ENCODE measurements at places on chromosomes 7 and 10.
A peak's percentile ranks its signal among the peaks of the same experiment; 100 is the strongest.

DNA sequence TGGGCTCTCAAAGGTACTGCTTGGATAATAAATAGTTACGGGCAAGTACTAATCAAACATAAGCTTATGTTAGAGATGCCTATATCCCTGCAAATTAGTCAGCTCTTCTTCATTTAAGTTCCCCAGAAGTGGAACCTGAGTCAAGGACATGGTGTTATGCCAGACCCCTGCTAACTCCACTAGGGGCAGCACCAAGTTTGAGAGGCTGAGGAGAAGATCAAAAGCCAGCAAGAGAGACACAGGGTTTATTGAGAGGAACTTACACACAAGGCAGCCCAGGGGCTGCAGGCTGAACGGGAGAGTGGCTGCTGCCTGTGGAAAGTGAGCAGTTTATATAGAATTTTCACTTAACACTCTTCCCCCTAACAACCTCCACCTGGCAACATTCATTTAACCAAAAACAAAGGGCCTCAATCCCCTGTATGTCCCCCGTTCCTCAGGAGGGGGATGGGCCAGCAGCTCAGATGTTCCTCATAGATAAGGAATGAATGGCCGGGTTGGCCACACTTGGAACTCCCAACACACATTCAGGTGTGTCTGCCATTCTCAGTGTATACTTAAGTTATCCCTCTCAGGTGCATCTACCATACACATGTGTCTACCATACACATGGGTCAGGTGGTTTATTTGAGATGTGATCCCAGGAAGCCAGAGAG is 62.6 kb upstream of the GHITM start:
- DNase-seq, result peak; percentile 31

DNA sequence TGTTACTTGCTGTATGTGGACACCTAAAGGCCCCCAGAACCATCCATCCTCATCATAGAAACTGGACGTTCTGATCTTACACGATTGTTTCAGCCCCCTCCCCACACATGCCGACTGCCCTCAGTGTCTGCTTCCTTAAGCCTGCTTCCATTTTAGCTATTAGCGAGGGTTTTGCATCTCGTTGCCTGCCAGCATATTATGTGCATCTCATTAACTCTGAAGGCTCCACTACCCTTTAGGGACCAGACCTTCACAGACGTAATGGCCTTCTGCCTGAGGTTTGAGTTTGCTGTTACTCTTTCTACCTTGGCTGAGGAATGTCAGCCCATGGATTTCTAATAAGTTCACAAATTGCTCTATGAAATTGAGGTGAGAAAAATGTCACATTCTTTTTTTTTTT is 53.9 kb upstream of the LRGUK start:
- no peak for DNase-seq

DNA sequence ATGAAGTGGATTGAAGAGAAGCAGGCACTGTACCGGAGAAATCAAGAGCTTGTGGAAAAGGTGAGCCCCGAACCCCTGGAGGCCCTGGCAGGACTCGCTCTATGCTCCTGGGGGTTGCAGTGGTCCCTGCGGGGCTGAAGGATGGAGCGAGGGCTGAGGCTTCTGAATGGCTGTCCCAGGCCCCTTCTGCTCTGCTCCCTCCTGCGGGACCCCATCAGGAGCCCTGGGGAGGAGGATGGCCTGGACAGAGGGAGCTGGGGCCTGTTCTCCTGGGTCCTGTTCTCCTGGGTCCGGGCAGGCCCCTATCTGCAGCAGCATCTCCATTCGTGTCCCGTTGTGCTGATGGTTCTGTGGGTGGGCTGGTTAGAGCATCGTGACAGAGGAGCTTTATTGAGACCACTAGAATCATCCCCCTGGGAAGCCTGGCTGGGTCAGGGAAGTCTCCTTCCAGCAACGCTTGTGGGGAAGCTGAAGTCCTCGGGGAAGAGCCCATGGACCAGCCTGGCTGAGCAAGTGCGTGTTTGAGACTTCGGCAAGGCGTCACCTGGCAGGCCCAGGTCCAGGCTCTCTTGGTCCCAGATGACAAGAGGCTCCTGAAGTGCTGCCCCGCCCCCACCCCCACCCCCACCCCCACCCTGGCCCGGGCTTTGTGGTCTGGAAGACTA is 41.1 kb upstream of the DPYSL4 start:
- no peak for DNase-seq

DNA sequence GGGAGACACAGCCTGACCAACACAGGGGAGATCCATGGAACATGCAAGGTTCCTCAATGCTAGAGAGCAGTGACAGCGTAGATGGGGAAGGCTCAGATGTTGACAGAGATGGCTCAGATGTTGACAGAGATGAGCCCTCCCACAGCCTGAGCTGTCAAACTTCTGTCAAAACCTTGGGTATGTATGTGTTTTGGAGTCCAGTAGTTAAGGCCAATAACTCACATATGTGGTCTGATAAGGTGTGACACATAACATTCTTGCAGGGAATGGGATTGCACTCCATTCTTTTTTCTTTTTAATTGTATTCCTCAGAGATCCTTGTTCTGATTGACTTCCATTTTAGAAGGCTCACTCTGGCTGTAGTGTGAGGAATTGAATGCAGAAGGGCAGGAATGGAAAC is 136.3 kb downstream of the C1GALT1 start:
- no peak for DNase-seq

- DNase-seq, result no peak
Observed at GRCh38 chr10:125296598-125296997, 136.2 kb upstream of the CTBP2 start.

GRCh38 chr7:159027056-159027788 is 117.4 kb downstream of the VIPR2 start:
- no peak for DNase-seq

- no peak for DNase-seq
Observed at GRCh38 chr10:122236690-122237306, 34.3 kb upstream of the BTBD16 start.

- DNase-seq, result no peak
Observed at GRCh38 chr7:148127374-148127773, 463.2 kb upstream of the C7orf33 start.

- DNase-seq, result no peak
Observed at GRCh38 chr7:42981601-42982000, 49.4 kb downstream of the MRPL32 start.

GRCh38 chr10:43700306-43700705 is 51.6 kb upstream of the ZNF32 start:
- DNase-seq, result no peak

DNA sequence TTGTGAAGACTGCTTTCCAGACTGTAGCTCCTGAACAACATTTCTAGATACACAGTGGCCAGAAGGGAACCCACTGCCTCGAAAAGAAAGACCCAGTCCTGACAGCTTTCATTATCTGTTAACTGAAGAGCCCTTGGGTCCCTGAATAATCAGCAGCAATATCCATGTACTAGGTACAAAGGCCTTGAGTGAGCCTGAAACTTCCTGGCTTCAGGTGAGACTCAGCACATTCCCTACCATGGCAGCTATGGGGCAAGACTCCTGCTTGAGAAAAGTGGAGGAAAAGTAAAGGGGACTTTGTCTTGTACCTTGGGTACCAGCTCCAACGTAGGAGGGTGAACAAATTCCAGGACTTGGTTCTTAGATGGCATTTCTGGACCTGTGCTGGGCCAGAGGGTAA is 92.8 kb downstream of the SIRT1 start:
- no peak for DNase-seq

DNA sequence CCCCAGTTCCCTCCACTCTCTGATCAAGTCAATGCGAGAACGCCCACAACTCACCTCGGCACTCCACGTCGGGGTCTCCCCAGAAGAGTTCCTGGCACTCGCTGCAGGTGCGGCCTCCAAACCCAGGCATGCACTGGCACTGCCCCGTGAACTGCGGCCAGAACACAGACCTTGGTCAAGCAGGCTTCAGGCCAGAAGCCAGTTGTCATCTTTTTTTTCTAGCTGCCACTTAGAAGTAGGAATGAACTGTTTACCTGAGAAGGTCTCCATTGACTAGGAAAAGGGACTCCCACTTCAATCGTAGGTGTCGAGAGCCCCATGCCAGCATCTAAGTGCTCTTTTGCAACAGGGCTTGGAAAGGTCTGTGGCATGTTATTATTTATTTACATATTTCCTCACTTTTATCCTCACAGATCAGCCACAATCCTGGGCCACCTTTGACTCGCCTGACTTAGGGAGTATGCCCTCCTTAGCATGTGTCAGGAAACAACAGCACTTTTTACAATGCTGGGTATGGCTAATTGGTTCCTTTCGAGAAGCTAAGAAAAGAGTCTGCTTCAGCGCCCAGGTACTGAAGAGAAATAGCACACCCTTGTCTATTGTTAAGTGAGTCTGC is 51.7 kb downstream of the LAMB1 start:
- DNase-seq, result no peak

- DNase-seq, result peak; percentile 53
Observed at GRCh38 chr7:26853788-26854393, 10.5 kb downstream of the SKAP2 start.

DNA sequence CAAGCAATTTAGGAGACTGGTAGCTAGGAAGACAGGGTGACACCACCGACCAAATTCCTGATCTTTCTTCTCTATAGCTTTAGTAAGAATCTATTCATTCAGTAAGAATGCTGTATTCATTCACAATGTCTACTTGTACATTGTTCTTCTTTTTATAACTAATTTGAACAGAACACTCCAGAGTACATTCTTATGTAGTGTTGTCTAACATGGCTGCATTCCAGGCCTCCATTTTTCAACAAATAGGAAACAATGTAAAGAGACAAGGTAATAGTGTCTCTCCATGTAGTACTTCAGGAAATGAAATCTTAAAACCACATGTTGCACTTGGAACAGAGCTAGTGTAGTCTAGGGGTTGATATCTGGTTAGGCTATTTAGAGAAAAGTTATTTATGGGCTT is 1.8 kb downstream of the VCL start:
- DNase-seq, result no peak

DNA sequence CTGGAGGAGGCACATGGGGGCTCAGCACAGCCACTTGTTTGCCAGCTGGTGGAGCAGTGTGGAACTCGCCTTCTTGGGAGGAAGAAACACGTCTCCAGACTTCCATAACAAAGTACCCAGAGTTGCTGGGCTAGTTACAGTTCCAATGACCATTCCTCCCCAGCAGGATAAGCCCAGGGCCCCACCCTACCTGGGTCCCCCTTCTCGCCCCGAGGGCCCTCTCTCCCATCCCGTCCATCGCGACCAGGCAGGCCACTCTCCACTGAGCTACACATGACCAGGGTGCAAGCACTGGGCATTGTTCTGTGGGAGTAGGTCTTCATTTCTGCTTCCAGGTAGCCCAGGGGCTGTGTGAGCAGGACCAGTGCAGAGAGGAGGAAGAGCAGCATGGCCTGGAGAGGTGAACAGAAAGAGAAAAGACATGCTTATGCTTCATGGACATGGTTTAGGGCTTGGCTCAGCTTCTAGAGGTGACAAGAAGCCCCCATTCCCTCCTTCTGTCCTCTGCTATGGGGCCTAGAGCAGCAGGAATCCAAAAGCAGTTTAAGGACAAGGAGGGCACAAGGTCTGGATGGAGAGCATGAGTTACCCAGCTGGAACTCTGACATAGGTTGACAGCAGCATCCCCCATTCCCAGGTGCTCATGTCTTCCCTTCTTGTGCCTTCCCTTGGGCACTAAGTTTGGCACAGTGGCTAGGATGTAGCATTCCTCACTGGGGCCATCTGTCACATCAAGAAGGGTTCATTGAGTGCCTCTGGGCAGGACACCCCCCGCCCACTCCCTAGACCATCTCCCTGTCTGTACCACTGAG is 2.4 kb downstream of the SFTPD start:
- DNase-seq, result no peak

DNA sequence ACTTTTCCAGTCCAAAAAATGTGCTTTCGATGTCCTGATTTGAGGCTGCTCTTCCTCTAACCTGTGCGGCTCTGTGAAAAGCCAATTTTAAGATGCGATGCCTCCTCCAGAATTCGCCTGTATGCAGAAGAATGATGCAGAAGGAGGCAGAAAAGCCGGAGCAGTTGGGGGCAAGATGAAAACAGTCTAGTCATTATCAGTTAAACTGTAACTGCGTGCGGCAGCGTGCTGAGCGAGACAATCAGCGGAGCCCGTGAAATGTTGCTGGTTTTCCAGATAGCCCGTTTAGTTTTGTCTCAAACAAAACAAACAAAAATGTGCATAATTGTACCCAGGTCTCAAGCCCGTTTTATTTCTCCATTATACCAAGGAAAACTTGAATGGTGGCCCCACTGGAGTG is 137.0 kb upstream of the FGFR2 start:
- no peak for DNase-seq

- no peak for DNase-seq
Observed at GRCh38 chr7:115097175-115097671, 175.3 kb downstream of the MDFIC start.

DNA sequence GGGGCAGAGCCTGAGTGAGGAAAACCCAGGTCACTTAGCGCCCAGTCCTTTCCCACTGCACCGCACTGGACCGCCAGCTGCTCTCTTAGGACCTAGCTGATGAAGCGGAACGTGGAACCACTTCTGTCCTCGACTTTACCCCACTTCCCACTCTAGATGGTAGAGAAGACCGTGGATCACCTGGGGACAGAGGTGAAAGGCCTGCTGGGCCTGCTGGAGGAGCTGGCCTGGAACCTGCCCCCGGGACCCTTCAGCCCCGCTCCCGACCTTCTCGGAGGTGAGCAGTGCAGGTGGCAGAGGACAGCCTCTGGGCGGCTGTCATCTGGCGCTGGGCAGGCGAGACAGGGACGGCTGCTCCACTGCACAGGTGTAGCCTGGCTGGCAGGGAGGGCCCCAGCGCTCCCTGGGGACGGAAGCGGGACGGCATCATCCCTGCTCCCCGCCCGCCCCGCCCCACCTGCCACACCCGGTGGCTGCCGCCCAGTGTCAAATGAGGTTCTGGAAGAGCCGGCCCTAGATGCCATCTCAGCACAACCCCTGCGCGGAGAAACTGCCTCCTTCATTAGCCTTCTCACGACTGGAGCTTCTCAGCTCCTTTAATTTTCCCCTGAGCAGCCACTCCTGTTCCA is 11.7 kb downstream of the PLAC9 start:
- peak; percentile 67 for DNase-seq

DNA sequence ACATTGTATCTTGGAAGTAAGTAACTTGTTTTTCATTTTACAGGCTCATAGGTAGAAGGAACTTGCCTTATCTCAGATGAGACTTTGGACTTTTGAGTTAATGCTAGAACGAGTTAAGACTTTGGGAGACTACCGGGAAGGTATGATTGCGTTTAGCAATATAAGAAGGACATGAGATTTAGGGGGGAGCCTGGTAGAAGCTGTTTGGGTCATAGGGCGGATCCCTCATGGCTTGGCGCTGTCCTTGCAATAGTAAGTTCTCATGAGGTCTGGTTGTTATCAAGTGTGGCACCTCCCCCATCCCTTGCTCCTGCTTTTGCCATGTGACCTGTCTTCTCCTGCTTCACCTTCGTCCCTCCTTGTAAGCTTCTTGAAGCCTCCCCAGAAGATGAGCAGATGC is 110.3 kb downstream of the MKX start:
- no peak for DNase-seq

Measured in OCI-LY7 (cell line).